Colonic mucosa (tissue), 4 donors: ENCODE measurements at places on chromosomes 16 and 17. TPM values are rescaled to one million over a fixed set of nuclear protein-coding genes. Genes with fewer than 3 reads are reported as not detected.

TBC1D3I gene
- 0.88 TPM for total RNA-seq

ANKRD40 gene
- total RNA-seq = 20.1 TPM

HSF4 gene
- total RNA-seq = 23.6 TPM

IL32 gene
- 256 TPM for total RNA-seq

GJD3 gene
- total RNA-seq = 0.85 TPM

UTS2R gene
- not detected for total RNA-seq

VMO1 gene
- 0.91 TPM for total RNA-seq

MYL4 gene
- 0.59 TPM for total RNA-seq

COPS3 gene
- 43.9 TPM for total RNA-seq

ZNF205 gene
- total RNA-seq = 10.5 TPM

NDRG4 gene
- total RNA-seq = 3.0 TPM

ACSM5 gene
- total RNA-seq = 0.20 TPM

CRYBA1 gene
- not detected for total RNA-seq

TM4SF5 gene
- total RNA-seq = 37.7 TPM

XAF1 gene
- 11.7 TPM for total RNA-seq

LLGL2 gene
- 401 TPM for total RNA-seq

PRCD gene
- 1.2 TPM for total RNA-seq

ATAD5 gene
- total RNA-seq = 3.7 TPM

RAB26 gene
- total RNA-seq = 24.5 TPM

CCL7 gene
- not detected for total RNA-seq

TVP23B gene
- total RNA-seq = 36.8 TPM

CES1 gene
- total RNA-seq = 9.1 TPM

P3H4 gene
- total RNA-seq = 16.7 TPM
